Activated CD8-positive, alpha-beta T cell treated with anti-CD3 and anti-CD28 coated beads for 36 hours (primary cell): ENCODE measurements at places on chromosomes 16 and 17.

GRCh38 chr17:34314279-34314678 lies 5.0 kb upstream of the CCL8 start:
- DNase-seq, result no peak

- DNase-seq, result no peak
Measured at GRCh38 chr16:84604477-84605013, 13.3 kb downstream of the COTL1 start.

DNA sequence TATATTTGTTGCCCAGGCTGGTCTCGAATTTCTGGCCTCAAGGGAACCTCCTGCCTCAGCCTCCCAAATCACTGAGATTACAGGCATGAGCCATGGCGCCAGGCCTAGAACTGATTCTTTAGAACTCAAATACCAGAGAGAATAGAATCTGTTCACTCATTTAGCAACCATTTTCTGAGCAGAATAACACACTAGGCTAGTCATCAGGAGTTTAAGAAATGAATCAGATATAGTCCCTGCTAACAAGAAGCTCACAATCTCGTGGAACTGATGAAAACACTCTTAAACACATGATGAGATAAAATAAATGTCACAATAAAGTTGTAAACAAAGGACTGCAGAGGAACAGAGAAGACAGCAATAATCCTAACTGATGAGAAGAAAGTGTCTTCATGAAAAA lies 55.8 kb upstream of the ADCY9 start:
- no peak for DNase-seq

DNA sequence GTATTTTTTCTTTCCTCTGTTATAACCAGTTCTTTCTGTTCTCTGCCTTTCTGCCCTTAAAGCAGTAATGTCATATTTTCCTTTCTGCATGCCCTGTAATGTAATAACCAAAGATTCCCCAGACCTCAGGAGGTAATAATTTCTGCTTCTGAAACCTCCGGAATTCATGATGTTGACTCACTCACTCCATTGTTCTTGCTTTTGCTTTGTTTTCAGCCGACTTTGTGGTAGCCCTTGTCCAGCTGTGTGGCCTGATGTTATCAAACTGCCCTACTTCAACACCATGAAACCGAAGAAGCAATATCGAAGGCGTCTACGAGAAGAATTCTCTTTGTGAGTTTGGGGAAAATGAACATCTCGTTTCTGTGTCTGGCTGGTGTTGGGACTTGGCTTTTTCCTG lies 55.9 kb downstream of the CDK12 start:
- no peak for DNase-seq

DNA sequence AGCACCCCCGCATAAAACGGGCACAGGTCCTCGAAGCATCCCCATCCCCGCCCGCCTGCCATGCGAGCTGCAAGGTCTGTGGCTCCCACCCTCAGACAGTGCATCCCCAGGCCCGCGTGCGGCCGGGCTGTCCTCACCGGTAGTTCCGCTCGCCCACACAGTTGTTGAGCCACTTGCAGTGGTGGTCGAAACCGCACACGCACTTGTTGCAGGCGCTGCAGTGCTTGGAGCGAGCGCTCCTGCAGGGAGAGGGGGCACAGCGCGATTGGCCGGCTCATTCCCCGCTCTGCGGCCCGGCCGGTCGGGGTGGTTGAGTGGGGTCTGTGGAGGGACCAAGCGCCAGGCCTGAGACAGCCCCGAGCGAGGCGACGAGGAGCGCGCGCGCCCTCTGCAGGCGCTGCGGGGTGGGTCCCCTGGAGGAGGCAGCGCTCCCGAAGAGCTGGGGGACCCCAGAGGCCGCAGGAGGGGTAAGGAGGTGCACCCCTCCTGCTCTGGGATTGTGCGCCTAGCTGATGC lies 6.0 kb upstream of the TPPP3 start:
- DNase-seq, result peak; percentile 65

DNA sequence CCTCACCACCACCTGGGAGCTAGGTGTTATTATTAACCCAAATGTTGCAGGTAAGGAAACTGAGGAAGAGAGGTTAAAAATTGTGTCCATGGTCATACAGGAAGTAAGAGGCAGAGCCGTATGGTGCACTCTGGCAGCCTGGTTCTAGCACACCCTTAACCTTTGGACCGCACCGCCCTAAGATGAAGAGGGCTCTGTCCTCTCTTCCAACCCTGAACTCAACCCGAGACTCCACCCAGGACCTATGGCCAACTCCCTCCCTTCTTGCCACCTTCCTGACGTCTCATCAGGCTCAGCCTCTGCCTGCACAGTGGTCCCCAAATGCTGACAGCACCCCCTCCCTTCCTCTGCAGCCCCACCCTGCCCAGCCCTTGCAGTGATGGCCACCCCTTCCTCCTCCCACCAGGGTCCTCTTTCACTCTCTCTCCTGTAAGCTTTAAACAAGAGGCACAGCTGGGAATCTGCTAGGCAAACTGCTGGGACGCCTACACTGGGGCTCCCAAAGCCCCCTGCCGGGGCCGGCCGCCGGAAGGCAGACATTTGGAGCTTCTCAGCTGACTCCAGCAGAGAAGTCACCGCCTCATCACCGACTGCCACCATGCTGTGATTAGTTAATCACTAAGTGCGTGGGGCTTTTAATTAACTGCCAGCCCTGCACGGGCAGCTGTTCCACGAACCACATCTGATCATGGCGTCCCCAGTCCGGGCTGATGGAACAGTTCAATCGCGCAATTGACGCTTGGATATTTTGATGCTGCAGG lies 16.7 kb upstream of the C16orf78 start:
- no peak for DNase-seq

GRCh38 chr17:56831369-56832095 lies 2.2 kb downstream of the C17orf67 start:
- no peak for DNase-seq
